ENCODE measurements at places on chromosomes 2 and 18.

DNA sequence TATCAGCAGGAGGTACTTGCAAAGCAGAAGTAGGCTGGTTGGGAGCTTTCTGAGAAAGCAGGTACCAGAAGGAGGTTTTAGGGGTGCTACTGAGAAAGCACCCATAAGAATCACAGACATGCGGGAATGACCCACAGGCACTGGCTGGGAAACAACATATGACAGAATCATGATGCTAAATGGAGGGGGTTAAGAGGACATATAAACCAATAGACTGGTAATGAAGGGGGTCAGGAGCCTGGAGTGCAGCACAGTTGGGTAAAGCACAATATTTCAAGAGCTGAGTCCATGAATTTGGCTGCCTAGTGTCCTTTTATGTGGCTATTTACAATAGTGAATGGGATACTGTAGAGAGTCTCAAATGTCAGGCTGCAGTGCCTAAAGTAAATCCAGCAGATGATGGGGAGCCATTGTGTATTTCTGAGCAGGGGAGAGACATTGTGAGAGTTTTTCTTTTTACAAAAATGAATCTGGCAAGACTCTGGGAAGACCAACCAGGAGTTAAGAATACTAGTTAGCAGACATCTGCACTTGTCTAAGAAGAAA is 27.6 kb upstream of the GMCL1 start:
- no peak for DNase-seq

DNA sequence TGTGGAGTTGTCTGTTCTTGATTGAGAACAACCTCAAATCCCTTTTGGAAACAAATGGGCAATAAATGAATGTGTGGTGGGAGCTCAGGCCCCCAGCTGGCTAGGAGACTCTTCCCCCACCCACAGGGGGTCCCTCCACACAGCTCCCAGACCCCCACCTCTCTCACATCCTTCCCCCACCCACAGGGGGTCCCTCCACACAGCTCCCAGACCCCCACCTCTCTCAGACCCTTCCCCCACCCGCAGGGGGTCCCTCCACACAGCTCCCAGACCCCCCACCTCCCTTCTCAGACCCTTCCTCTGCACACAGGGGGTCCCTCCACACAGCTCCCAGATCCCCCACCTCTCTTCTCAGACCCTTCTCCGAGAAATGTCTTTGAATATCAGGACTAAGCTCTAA is 79.0 kb upstream of the CTDP1 start:
- no peak for DNase-seq

DNA sequence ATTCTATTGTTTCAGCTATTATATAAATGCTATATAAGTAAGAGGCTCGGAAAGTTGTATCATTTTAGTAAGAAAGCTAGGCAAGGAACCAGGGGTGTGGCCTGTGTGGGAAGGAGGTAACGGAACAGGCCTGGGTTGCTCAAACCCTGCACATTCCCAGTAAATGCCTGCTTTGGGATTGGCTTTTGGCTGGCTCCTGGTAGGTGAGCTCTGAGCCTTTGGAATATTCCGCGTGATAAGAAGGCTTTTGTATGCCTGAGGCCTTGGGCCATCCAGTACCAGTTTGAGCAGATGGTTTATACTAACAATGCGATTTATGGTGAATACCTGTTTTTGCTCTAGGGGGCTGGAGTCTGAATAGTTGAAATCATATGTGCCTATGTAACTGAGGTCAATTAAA is 42.6 kb upstream of the CDH20 start:
- DNase-seq = no peak

DNA sequence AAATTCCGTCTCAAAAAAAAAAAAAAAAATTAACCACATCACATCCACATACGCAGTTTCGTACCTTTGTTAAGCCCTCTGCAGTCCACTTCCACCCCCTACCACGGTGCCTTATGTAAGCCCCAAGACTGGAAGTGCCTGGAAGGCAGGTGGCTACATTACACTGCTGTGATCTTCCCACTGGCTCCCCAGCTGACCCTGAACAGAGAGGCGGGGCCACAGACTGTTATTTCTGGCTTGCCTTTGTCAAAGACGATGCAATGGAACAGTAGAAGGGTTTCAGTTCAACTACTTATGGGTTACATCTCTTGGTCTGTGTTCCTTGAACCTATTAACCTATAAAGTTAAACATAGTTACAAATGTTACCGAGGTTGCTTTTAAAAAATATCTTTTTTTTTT is 15.7 kb upstream of the COX7A2L start:
- no peak for DNase-seq

GRCh38 chr2:113010088-113010487 is 4.8 kb downstream of the IL36A start:
- no peak for DNase-seq

- DNase-seq = no peak
Observed at GRCh38 chr2:220228310-220229006, 601.0 kb downstream of the SLC4A3 start.

- DNase-seq = no peak
Observed at GRCh38 chr18:58800582-58800981, 64.1 kb upstream of the ZNF532 start.

- DNase-seq = no peak
Observed at GRCh38 chr2:199223791-199224190, 233.9 kb downstream of the SATB2 start.

DNA sequence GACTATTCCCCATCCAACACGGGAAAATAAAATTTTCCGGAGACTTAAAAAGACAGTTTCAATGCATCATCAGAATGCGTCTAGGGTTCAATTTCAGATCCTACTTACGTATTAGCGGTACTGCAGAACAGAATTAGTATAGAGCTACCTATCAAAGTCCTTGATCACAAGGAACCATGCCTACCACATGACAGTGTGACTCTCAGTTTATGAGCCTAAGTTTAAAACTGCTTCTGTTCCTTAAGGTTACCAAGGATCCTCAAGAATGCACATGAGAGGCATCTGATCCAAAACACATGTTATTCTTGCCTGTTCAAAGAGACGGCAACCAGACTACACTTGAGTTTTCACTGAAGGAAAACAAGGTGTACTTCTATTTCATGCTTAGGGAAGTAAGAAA is 369.7 kb downstream of the EPHA4 start:
- no peak for DNase-seq

DNA sequence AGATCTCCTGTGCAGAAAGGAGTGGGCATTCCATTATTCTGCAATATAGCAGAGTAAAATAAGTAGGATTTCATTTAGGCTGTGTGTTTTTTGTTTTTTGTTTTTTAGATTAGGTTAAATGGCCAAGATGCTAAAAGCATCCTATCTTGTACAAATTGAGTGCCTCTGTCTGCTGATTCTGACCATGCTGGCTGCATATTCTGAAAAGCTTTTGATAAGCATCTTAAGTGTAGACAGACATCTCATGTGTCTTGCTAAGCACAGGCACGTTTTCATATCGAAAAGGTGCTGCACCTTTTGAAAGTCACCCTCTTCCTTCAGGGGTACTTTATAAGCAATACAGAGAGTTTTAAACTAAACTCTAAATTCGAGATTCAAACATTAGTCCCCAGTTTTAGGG is 74.0 kb upstream of the BCL11A start:
- no peak for DNase-seq

DNA sequence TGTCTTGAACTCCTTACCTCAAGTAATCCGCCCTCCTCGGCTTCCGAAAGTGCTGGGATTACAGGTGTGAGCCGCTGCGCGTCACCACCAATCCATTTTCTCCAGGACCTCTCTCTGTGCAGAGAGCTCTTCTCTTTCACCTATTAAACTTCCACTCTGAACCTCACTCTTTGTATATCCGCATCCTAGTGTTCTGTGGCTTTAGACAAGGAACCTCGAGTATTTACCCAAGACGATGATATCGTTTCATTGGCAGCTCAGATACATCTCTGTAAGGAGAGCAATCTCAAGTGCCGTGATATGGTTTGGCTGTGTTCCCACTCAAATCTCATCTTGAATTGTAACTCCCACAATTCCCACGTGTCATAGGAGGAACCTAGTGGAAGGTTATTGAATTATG is 15.1 kb upstream of the WDR33 start:
- no peak for DNase-seq

DNA sequence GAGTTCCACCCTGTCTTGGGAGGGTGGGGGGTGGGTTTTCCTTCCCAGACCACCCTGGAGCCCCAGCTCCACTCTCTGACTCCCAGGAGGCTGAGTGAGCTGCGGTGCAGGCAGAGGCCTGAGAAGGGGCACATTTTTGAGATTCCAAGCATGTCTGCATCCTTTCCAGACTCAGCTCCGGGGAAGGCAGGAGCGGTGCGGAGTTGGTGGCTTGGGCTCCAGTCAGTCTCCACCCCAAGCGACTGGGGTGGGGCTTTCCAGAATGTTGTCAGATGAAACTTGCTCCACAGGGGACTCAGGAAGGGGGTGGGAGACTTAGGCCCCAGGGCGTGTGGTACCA is 44.2 kb upstream of the HS6ST1 start:
- no peak for DNase-seq

DNA sequence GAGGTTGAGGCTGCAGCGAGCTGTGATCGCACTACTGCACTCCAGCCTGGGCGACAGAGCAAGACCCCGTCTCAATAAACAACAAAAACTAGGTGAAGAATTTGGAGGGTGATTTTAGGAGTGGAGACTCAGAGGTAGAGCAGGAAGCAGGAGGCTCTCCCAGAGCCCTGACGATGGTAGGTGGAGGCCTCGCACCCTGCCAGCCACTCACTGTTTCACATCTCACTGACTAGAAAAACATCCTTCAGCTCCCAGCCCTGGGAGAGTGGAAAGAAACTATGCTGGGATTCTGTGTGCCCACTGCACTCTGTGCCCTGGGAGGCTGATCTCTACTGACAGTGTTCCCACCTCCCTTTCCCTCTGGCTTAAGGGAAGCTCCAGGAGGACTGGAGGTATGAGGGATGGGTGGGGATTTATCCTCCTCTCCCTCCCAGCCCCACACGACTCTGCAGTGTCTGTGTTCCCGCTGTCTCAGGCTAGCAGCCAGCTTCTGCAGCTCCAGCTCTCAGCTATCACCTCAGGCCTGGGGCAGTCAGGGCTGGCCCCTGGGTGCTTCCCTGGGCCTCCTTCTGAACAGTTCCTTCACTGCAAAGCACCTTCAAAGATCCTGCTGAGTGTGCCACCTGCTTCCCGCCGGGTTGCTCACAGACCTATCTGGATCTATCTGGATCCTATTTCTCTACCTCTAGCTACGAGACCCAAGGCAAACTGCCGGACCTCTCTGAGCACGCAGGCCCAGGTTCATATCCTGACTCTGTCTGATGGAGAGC is 9.6 kb downstream of the CIB4 start:
- DNase-seq = no peak

DNA sequence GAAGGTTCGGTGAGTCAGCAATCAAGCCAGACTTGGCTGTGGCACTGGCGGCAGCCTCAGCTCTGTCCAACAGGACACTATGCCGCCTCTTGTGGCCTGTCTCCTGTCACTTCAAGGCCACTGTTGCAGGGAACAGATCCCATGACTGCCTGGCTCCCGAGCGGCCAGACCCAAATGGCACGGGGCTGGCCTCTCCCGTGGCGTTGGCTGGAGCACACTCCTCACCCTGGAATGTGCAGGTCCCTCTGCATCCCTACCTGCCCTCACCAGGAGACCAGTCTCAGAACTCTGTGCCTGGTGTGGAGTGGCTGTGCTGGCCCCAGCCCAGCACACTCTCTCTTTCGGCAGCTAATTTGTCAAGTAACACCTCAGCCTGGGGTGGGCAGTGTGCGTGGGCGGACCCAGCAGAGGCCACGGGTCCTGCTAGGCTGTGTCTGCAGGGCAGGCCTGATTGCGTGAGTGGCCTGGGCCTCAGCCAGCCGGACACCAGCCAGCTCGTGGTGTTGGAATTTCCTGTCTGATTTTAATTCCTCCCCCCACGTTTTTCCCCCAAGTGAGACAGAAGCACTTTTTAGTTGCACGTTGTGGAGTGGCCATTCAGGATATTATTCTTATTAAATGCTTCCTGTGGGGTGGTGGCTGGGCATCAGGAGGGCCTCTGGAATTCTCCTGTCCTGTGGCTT is 179.3 kb downstream of the GLI2 start:
- no peak for DNase-seq

DNA sequence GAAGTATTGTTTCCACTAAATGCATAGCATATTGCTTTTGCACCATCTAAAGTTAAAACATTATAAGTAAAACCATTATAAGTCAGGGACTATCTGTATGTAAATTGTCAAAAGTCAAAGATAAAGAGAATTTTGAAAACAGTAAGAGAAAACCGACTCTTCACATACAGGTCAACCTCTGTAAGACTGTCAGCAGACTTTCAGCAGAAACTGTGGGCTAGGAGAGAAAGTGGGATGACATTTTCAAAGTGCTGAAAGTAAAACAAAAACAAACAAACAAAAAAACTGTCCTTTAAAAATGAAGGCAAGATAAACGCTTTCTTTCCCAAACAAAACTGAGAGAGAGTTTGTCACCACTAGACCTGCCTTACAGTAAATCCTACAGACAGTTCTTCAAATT is 122.9 kb upstream of the ID2 start:
- no peak for DNase-seq

- no peak for DNase-seq
Observed at GRCh38 chr2:196108604-196109003, 40.0 kb upstream of the DNAH7 start.

DNA sequence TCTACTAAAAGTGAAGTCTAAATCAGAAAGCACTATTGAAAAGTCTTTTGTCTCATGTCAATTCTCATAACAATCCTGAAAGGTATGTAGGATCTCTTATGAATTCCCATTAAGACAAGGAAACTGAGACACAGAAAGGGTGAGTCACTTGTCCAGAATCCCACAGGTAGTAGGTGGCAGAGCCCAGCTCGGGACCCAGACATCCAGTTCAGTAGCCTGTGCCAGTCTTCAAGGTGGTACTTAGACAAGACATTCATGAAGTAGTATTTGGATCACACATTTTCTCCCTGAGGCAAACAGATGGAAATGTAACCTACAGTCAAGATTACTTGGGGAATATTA is 14.8 kb upstream of the PARD3B start:
- no peak for DNase-seq

DNA sequence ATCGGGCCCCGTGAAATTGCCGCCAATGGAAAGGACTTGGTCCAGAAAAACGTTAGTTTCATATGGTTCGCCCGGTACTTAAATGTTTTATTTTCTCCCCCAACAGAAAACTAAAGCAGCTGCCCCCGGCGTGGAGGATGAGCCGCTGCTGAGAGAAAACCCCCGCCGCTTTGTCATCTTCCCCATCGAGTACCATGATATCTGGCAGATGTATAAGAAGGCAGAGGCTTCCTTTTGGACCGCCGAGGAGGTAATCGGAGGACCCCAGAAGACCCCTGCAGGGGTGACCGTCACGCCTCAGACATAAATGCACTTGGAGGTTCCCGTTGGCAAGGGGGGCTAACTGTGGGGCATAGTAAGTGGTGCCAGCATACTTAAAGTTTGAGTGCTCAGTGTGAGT is 742 bp downstream of the RRM2 start:
- DNase-seq = no peak

GRCh38 chr2:217061916-217062505 is 202.1 kb upstream of the TNP1 start:
- no peak for DNase-seq

GRCh38 chr18:78738076-78738690 is 241.4 kb upstream of the SALL3 start:
- no peak for DNase-seq

Data from DMS 273 treated with DMSO at 0.1 percent for 48 hours (cell line).